ENCODE measurements at places on chromosomes 16 and 17.

DNA sequence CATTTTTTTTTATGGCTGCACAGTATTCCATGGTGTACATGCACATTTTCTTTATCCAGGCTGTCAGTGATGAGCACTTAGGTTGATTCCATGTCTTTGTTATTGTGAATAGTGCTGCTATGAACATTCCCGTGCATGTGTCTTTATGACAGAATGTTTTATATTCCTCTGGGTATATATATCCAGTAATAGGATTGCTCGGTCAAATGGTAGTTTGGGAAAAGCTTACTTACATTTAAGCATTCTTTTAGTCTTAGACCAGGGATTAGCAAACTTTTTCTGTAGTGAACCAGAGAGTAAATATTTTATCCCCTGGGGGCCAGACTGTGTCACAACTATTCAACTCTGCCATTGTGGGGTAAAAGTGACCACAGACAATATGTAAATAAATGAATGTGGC, 40.2 kb downstream of the MED13 start:
- no peak for DNase-seq

GRCh38 chr17:27473748-27474609, 17.7 kb downstream of the KSR1 start:
- no peak for DNase-seq

DNA sequence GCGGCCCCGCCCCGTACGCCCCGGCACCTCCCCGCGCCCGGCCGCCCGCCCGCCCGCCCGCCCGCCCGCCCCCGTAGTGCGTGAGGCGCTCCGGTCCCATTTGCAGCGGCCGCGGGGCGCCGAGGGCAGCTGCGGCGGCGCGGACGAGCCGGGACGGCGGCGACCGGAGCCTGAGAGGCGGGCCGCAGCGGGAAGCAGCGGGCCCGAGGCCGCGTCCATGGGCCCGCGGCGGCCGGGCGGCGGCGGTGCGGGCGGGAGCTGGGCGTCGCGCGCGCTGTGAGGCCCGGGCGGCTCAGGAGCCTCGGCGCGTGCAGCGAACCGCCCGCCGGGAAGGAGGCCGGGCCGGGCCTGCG, at the start of gene MPRIP:
Gene MPRIP, plus strand, starts transcription at position 74 of the 353 bp plus-strand sequence. CDS start 392 bp downstream, outside the sequence.
- no peak for DNase-seq

GRCh38 chr16:24670623-24671454, 58.6 kb upstream of the TNRC6A start:
- peak; percentile 93 for DNase-seq

DNA sequence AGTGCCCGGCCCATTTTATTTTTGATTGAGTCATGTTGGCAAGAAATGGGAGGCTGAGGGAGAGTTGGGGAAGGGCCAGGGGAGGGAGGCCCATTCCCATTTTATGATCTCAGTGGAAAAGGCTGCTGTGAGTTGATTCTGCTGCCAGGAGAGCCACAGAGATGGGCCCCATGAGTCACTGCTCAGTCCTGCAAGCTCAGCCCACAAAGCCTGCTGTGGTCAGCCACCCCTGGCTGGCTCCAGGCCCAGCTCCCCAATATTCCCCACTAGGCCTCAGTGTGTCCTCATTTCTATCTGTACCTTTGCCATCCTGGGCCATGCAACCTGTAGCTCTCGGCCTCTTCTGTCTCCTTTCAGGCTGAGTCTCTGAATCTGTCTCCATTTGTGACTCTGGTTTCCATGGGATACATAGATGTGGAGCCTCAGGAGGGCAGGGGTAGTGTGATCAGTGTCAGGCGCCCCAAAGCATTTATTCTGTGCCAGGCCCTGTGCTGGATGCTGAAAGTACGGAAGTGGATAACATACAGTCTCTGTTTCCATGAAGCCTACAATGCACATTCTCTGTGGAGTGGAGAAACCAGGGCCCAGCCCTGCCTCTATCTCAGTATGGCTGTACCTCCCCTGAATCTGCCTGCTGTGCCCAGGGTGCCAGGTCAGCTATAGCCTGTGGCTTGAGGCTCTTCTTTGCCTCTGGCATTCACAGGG, 1.9 kb upstream of the PLEKHG4 start:
- DNase-seq, result no peak

GRCh38 chr17:7704601-7705268, at the start of gene EFNB3:
TSS of gene EFNB3 (plus strand) at chr17:7705202. CDS start at chr17:7705599, 397 bp downstream.
- DNase-seq, result peak; percentile 33

DNA sequence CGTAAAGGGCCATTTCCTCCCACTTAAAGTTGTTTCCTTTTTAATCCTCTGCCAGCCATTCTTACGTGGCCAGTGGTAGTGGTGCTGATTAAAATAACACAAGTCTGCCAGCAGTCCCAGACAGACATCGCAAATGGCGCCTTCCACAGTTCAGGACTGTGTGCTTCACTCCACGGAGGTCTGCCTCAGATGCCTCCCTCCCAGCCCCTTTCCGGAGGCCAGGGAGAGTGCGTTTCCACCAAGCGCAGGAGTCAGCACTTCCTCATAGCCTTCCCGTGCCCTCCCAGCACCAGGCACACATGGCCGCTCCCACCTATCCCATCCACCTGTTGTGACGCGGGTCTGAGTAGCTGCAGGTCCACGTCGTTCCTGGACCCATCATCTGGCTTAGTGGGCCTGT, 205.6 kb downstream of the RPTOR start:
- DNase-seq, result no peak

DNA sequence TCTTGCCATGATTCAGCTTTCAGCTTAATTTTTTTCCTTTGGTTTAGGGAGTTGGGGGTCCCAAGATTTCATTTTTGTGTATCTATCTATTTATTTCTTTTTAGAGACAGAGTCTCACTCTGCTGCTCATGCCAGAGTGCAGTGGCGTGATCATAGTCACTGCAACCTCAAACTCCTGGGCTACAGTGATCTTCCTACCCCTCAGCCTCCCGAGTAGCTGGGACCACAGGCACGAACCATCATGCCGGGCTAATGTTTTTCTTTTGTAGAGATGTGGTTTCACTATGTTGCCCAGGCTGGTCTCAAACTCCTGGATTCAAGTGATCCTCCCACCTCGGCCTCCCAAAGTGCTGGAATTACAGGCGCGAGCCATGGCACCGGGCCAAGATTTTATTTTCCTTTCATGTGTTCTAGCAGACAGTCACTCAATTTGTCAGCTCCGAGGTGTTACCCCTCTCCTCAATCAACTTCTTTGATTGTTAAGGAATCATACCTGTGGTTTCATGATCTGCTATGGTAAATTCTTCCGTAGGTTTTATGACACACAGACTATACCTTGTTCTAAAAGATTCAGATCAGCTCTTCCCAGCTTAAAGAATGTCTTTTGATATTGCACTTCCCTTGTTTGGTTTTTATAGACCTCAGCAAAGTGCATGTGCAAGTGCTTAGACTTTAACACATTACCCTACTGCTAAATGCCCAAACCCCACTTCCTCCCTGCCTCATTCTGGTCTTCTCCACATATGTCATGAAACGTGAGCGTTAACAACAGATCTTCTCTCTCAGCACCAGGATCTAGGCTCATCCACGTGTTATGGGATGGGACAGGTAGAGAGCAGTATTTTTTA, 13.0 kb downstream of the UNC45B start:
- no peak for DNase-seq

DNA sequence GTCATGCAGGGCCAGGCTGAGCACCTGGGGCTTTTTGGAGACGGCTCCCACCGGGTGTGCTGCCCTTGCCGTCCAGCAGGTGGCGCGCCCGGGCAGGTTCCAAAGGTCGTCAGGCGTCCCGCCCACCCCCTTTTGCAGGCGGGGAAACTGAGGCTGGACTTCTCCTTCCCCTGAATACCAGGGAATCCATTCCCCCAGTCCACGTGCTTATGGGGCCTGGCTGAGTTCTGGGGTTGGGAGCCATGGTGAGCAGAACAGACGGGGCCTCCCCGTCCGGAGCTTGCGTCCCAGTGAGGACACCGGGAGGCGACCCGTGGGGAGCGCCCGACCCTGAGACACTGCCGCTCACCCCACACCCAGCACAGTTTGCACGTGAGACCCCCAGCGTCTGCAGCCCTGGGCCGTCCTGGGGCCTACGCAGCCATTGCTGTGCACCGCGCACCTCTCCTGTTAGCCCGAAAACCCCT, 51.8 kb upstream of the JPH3 start:
- no peak for DNase-seq

GRCh38 chr16:67883872-67884261, 818 bp upstream of the NRN1L start:
- peak; percentile 34 for DNase-seq

- no peak for DNase-seq
Observed at GRCh38 chr16:66996324-66996982, 8.1 kb downstream of the CES4A start.

GRCh38 chr17:66407864-66408263, 105.5 kb downstream of the PRKCA start:
- DNase-seq, result no peak

GRCh38 chr17:77744066-77744988, 214.2 kb upstream of the TNRC6C start:
- no peak for DNase-seq

DNA sequence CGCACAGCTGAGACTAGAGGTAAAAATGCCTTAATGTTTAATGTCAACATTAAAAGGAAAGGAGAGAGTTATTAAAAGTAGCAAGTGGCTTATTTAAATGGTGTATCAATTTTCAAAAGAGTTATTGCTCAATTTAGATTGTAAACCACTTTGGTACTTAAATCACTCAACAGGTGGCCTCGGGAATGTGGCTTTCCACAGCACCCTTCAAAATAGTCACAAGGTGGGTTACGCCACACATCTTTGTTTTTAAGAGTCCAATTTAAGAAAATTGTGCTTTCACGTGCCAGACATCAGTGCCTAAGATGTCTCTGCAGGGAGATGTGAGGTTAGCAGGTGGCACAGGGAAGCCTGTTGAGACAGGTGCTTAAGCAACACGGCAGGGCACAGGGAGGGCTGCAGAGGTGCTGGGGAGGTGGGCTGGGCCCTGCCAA, 27.5 kb upstream of the ADCY7 start:
- DNase-seq, result no peak

GRCh38 chr17:79799538-79800324, 2.9 kb upstream of the CBX8 start:
- no peak for DNase-seq

DNA sequence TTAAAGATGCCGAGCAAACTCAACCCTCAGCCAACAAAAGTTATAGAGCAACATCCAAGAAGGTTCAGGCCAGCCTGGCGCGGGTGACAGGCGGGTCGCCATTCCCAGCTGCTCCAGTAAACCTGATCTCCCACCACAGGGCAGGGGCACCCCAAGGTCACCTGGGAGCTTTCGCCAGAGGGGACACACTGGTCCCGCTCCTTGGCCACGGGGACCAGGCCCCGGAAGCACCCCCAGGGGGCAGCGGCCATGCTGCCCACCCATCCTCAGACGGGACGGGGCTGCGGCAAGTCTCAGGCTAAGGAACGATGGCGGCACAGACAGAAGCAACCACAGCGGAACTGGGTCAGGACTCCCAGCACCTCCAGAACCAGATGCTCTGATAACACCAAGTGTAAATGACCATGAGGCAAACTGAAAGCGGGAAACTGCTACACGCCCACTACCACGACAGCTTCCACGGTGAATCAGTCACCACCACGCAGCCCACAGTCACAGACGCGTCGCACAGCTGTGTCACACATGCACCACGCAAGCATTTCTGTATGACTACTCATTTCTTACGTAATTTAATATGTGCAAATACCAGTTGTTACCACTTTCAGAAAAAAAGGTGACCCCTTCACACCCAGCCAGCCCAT, 14.1 kb upstream of the CCDC154 start:
- no peak for DNase-seq

DNA sequence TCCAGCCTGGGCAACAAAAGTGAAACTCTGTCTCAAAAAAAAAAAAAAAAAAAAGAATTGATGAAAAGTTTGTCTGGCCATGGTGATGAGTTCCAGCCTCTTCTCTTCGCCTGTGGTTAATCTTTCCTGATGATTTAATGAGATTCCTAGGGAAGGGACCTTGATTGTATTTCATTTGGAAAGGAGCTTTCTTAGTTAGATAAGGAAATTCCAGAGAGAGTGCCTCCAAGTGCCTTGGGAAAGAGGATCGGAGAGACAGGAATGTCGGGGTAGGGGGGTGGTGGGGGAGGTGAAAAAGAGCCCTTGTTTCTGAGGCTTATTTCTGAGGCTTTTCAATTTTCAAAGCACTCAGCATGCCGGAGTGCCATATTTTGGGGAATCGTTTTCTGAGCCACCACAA, 93.2 kb upstream of the SIAH1 start:
- no peak for DNase-seq

GRCh38 chr16:81633147-81633619, 145.9 kb upstream of the PLCG2 start:
- DNase-seq, result no peak

- no peak for DNase-seq
Observed at GRCh38 chr16:25868706-25869370, 177.1 kb downstream of the HS3ST4 start.

DNA sequence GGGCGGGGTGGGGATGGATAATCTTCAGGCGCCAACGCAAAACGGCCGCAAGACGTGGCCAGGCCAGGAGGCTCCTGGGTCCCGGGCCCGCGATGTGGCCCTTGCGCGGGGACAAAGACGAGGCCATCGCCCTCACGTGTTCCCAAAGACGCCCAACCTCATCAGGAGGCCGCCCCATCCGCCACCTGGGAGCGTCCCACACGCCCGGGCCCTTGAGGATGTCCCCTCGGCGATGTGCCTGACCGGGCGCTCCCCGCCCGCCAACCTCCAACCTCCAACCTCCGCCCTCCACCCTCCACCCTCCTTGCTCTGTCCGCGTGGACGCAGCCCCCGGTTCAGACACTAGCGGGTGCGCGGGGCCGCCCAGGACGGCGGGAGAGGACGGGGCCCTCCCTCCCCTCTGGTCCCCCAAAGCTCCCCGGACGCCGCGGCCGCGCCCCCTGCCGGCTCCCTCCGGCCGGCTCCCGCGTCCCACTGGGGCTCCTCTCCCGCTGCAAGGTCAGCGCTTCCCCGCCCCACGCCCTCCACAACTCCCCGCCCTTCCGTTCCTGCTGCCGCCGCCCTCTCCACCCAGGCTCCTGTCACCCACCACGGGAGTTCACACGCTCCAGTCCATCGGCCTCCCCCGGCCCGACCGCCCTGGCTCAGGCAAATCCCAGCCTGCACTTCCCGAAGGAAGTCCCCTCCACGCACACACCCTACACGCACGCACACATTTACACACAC, 250.8 kb upstream of the RPL38 start:
- DNase-seq, result peak; percentile 25

DNA sequence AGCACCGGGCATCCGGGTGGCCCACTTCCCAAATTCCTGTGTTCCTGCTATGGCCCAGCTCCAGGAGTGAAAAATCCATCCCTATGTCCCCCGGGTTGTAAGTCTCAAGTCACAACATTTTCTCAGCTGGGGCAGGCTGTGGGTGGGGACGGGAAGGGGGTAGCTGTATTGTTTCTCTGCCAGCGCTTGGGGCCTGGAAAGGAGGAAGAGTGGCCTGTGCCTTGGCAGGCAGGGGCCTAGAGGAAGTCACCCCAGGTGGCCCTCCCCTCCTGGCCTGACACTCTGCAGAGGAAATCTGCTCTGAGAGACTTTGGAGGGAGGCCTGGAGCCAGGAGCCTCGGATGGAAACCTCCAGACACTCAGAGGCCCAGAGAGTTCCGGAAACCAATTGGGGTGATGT, 10.6 kb upstream of the SCN4A start:
- no peak for DNase-seq

All from NCI-H1092 treated with DMSO at 0.1 percent for 48 hours (cell line).